Activated T-helper 17 cell treated with anti-CD3 and anti-CD28 coated beads, Interleukin-2, amount 50 U/mL, for 72 hours (primary cell): ENCODE measurements at places on chromosomes 3 and 15. TPM values are rescaled to one million over a fixed set of nuclear protein-coding genes. Genes with fewer than 3 reads are reported as not detected.

- peak overlapping the region; percentile 99 for H3K27ac ChIP-seq
- peak overlapping the region; percentile 98 for H3K4me3 ChIP-seq
- H3K27me3 ChIP-seq: no peaks in the 10 kb centered on the region
- peaks cover 33% of the 10 kb centered on the region for H3K4me1 ChIP-seq
These were observed 48.9 kb downstream of the TMEM44 start for GRCh38 chr3:194584320-194584776.

GOLGA8Q gene
- total RNA-seq: not detected

IMPG2 gene
- 0.43 TPM for total RNA-seq

DNA sequence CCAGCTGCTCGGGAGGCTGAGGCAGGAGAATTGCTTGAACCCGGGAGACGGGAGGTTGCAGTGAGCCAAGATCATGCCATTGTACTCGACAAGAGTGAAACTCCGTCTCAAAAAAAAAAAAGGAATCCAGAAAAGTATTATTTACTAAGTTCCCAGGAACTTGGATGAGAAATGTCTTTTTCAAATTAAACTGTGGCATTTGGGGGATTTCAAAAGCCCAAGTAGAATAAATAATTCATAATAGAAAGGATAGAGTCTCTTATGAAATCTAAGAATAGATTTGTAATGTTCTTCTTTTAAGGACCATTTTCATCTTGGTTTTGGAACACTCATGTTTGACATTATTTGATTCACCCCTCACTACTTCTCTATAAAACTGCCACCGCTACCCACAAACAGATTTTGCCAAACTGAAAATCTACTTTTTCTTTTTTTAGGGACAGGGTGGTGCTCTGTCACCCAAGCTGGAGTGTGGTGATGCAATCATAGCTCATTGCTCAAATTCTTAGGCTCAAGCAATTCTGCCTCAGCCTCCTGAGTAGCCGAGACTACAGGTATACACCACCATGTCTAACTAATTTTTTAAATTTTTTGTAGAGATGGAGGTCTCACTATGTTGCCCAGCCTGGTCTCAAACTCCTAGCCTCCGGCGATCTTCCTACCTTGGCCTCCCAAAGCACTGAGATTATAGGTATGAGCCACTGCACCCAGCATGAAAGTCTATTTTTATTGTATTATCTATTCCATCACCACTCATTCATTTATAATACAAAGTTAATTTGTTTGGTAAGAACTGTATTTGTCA lies 99.3 kb downstream of the SENP2 start:
- no peaks in the 10 kb centered on the region for H3K36me3 ChIP-seq
- H3K27ac ChIP-seq: no peak overlapping the region
- peaks cover 28% of the 10 kb centered on the region for H3K27me3 ChIP-seq
- no peak overlapping the region for H3K4me3 ChIP-seq

NR1I2 gene
- total RNA-seq: 0.82 TPM

ZPLD1 gene
- total RNA-seq: 0.11 TPM

- no peak for ATAC-seq
- peak overlapping the region; percentile 88 for H3K4me3 ChIP-seq
- H3K4me1 ChIP-seq: peaks cover 10% of the 10 kb centered on the region
- H3K36me3 ChIP-seq: no peaks in the 10 kb centered on the region
- peak overlapping the region; percentile 30 for H3K27ac ChIP-seq
These were observed 44.6 kb downstream of the TPRA1 start for GRCh38 chr3:127545711-127546457.

FMN1 gene
- 1.0 TPM for total RNA-seq

- no peaks in the 10 kb centered on the region for H3K27me3 ChIP-seq
- H3K4me3 ChIP-seq: no peak overlapping the region
- no peaks in the 10 kb centered on the region for H3K36me3 ChIP-seq
- no peak for ATAC-seq
These were observed 38.2 kb upstream of the FAM3D start for GRCh38 chr3:58704745-58705144.

TTLL13 gene
- total RNA-seq: not detected

GRCh38 chr3:120470870-120471269 lies 20.1 kb upstream of the FSTL1 start:
- no peak overlapping the region for H3K27ac ChIP-seq
- no peaks in the 10 kb centered on the region for H3K4me1 ChIP-seq
- H3K4me3 ChIP-seq: no peak overlapping the region
- H3K36me3 ChIP-seq: no peaks in the 10 kb centered on the region

LRRC15 gene
- not detected for total RNA-seq

- H3K4me3 ChIP-seq: no peak overlapping the region
- peaks cover 37% of the 10 kb centered on the region for H3K36me3 ChIP-seq
- peak overlapping the region; percentile 93 for H3K27ac ChIP-seq
- H3K27me3 ChIP-seq: no peaks in the 10 kb centered on the region
These were observed 194.2 kb upstream of the ICE2 start for GRCh38 chr15:60673166-60673565.

GRCh38 chr15:97457203-97457847 lies 503.2 kb upstream of the ARRDC4 start:
- H3K36me3 ChIP-seq: no peaks in the 10 kb centered on the region
- H3K27ac ChIP-seq: no peak overlapping the region
- H3K27me3 ChIP-seq: no peaks in the 10 kb centered on the region
- H3K4me1 ChIP-seq: no peaks in the 10 kb centered on the region
- no peak overlapping the region for H3K4me3 ChIP-seq
- no peak for ATAC-seq
